AG10803 (cell line): ENCODE measurements at places on chromosomes 2 and 18.

- DNase-seq = no peak
Measured at GRCh38 chr2:31525876-31526275, 54.9 kb downstream of the SRD5A2 start.

- DNase-seq = peak; percentile 1
Measured at GRCh38 chr2:32591669-32592463, 36.0 kb upstream of the TTC27 start.

GRCh38 chr2:7292154-7292691, 375.0 kb downstream of the RNF144A start:
- DNase-seq = peak; percentile 22

DNA sequence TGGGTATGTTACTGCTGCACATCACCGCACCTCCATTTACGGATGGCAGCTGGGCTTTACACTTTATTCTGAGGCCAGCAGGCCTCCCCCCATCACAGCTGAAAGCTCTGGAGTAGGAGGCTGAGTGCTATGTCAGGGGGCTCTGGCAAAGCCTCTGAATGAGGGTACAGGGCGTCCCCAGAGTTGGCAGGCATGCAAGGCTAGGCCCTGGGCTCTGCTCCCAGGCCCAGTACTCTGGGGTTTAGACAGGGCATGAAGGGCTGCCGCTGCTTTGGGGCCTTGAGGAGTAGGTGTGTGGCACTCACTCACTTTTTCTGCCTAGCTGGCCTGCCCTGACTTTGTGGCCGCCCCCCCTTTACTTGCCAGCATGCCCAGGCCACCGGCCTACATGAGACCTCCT, 90.8 kb downstream of the WDSUB1 start:
- no peak for DNase-seq

- DNase-seq = no peak
Measured at GRCh38 chr2:42223067-42223854, 54.1 kb downstream of the EML4 start.

DNA sequence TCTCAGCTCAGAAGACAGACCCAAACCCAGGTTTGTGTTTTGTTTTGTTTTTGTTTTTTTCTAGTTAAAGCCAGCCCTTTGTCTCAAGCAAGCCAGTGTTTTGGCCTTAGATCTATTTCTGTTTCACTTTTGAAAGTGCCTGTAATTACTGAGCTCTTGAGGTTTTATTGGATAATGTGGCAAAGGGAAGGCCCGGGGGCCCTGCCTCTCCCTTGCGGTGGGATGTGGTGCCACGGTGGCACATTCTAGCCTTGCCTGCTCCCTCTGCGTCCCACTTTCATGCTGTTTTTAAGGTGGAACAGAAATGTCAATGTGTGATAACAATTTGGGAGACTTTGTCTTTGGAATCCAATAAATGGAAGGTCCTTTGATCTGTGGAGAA, 2.5 kb downstream of the HPCAL1 start:
- DNase-seq = peak; percentile 56

DNA sequence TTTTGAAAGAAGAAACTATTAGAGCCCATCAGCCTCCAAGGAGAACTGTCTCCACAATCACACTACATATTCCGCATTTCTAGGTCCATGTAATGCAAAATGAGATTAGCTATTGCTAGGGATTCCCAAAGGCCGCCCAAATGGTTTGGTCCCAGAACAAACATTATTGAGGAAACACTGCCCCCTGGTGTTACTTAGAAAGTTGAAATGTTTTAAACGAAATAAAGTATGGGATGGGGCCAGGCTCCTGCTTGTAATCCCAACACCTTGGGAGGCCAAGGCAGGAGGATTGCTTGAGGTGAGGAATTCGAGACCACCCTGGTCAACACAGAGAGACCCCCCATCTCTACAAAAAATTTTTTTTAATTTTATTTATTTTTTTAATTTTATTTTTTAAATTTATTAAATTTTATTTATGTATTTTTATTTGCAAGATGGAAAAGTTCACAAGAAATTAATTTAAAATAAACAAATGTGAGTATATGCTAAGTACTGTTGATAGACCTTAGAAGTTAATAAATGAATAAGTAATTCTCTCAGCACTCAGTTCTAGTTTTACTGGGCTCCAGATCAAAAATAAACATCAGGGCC, 5.5 kb downstream of the NHEJ1 start:
- DNase-seq = peak; percentile 70

- no peak for DNase-seq
Measured at GRCh38 chr2:178858896-178859625, 51.8 kb upstream of the TTN start.

DNA sequence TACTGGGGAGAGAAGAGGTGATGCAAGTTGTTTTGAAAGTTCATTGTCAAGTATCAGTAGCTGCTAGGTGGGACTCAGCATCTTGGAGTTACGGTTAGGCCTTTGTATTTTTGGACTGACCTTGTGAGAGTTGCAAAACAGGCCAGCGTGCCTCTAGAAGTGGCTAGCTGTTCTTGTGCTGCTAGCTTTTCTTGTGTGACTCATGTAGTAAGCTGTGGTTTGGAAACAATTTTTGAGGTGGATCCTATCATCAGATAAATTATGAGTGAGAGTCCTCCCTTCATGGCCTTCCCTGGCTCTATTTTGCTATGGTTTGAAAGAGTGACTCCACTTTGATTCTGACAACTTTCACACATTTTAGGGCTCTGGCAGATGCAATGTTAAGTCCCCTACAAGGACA, 409.2 kb upstream of the HS6ST1 start:
- peak; percentile 93 for DNase-seq

- DNase-seq = peak; percentile 13
Measured at GRCh38 chr2:27262379-27263286, at the start of gene SLC30A3. SLC30A3 (minus strand) TSS chr2:27263047; CDS start chr2:27262906, 141 bp downstream.

DNA sequence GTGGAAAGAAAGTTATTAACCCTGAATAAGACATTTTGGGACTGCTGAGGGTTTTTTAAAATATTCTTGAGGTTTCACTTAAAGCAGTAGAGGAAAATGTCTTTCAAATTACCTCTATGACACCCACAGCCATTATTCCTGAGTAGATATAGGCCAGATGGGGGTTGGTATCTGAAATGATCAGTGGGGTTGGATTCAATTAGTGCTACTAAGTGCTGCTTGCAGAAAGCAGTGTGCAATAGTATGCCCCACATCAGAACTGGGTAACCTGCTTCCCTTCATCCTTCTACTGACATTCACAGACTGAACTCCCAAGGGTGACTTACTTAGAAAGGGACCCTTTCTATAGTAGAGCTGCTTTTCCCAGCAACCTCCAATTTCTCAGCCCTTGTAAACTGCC, 7.3 kb upstream of the ETAA1 start:
- DNase-seq = no peak

- DNase-seq = no peak
Measured at GRCh38 chr2:760001-760400, 82.8 kb upstream of the TMEM18 start.

GRCh38 chr2:14861181-14861580, 228.7 kb downstream of the LRATD1 start:
- no peak for DNase-seq

GRCh38 chr18:73119574-73119973, 251.8 kb upstream of the NETO1 start:
- no peak for DNase-seq

- DNase-seq = no peak
Measured at GRCh38 chr2:96501471-96501874, 3.7 kb downstream of the NEURL3 start.

DNA sequence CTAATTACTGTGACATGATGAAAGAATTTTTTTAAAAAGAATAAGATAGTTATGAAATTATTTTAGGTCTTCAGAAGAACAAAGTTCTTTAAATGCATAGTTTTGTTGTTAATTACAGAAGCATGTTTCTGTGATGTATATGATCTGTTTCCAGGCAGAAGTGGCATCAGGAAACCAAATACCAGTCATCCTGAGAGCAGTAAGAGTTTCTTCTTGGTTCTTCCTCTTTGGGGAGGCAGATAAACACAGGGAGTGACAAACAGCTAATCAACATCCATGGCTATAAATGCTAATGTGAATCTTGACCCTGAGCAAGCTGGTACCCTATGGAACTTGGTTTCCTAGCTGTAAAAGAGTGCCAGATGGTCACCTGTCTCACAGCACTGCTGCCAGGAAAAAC, 29.2 kb downstream of the WIPF1 start:
- DNase-seq = no peak

GRCh38 chr18:42447688-42448087, 492.7 kb downstream of the PIK3C3 start:
- DNase-seq = no peak
